ENCODE measurements at places on chromosomes 6 and 20.

DNA sequence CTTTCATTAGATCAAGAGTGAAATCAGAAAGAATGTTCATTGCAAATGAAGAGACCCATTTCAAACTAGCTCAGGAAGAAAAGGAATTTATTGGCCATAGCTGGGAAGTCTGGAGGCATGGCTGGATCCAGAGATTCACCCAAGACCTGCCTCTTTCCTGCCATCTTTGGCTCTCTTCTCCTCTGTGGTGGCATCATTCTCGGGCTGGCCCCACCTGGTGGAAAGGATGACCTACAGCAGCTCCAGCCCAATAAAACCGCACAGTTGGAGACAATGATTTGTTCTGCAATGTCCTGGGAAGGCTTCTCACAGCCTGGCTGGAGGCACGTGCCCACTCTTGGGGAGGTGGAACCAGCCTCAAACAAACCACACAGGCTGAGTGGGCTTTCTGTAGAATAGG is 18.1 kb upstream of the FERMT1 start:
- no peak for DNase-seq

DNA sequence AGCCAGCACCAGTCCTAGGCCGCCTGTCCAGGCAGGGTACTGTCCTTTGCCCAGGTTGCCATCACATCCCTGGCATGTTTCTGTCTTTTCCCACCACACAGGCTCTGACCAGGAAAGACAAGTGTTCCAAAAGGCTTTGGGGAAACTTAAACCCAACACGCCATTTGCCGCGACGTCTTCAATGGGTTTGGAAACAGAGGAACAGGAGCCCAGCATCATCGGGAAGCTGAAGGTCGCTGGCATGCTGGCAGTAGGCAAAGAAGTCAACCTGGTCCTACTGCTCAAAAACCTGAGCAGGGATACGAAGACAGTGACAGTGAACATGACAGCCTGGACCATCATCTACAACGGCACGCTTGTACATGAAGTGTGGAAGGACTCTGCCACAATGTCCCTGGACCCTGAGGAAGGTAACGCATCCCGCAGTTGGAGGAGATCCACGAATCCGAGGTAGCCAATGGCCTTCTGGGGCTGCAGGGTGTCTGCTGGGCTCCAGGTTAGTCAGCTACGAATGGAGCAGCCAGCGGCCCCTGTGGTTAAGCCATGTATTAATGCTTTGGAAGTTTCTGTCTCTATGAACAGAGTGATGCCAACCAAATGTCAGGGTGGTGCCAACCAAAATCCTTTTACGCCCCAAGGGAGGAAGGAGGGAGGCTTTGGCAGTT is 36.2 kb downstream of the TGM3 start:
- DNase-seq, result no peak

- no peak for DNase-seq
Observed at GRCh38 chr6:75149240-75149639, 56.6 kb downstream of the COL12A1 start.

- no peak for DNase-seq
Observed at GRCh38 chr20:56716806-56717205, 87.7 kb downstream of the TFAP2C start.

GRCh38 chr20:34401741-34402455 is 38.8 kb downstream of the ITCH start:
- DNase-seq, result no peak

DNA sequence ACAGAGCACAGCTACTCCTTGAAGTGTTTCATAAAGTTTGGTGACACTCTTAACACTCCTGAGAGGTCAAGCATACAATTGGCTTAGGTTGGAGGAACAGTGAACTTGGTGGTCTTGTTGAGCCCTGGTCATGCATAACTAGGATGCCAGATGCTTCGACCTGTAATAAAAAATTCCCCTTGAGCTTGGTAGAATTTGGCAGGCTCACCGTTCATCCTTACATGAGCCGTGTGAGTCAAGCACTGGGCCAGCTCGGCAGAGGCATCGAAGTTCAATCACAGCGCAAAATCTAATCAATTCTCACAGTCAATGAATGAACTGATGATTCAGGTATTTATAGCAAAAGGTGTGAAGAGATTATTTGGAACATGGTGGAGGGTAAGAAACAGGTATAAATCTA is 33.7 kb downstream of the CYP24A1 start:
- no peak for DNase-seq

DNA sequence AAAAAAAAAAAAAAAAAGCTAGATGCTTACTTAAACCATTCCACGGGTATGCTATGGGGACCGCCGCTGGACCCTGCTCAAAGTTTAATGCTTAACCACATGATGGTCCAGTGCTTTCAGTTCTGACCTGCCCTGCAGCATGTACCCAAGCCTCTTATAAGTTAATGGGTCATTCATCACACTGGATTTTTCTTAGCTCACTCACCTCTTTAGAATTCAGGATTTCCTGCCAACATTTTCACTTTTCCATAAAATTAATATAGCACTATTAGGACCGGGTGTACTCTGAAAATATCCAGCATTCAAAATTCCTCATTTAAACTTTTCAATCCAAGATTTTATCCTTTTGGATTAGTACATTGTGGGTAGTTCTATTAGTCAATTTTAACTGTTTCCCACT is 140.8 kb downstream of the ALDH8A1 start:
- DNase-seq, result no peak

- DNase-seq, result no peak
Observed at GRCh38 chr6:131024565-131024964, 38.5 kb downstream of the EPB41L2 start.

DNA sequence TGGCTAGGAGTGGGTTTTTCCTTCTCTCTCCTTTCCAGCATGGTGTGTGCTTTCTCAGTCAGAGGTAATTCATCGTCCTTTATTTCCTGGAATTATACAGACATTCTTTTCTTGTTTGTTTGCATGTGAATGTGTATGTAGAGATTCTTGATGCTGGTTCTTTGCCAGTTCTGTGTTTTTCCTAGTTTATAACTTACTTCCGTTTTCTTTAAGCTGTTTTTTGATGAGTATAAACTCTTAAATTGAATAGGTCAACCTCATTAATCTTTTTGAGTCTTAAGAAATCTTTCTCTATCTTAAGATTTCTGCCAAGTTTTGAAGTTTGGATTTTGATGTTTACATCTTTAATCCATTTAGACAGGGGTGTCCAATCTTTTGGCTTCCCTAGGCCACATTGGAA is 38.7 kb downstream of the IGF2R start:
- no peak for DNase-seq

DNA sequence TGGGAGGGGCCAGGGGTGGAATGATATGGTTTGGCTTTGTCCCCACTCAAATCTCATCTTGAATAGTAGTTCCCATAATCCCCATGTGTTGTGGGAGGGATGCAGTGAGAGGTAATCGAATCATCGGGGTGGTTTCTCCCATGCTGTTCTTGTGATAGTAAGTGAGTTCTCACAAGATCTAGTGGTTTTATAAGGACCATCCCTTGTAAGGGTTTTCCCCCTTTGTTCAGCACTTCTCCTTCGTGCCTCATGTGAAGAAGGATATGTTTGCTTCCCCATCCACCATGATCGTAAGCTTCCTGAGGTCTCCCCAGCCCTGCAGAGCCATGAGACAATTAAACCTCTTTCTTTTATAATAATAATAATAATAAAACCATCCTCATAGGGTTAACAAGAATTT is 88.8 kb upstream of the PRND start:
- no peak for DNase-seq

- no peak for DNase-seq
Observed at GRCh38 chr6:21666853-21667681, 73.5 kb downstream of the SOX4 start.

DNA sequence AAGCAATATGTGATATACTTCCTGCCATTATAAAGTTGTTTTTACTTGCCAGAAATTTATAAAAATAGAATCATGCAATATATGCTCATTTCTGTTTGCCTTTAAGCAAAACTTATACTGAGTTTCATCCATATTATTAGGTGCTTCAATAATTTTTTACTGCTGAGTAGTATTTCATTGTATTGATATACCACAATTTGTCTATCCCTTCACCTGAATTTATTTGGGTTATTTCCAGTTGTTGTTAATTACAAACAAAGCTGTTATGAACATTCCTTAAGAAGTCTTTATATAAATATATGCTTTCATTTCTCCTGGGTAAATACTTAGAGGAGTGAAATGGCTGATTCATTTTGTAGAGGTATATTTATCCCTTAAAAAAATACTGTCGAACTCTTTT is 864.1 kb downstream of the HACE1 start:
- DNase-seq, result no peak

DNA sequence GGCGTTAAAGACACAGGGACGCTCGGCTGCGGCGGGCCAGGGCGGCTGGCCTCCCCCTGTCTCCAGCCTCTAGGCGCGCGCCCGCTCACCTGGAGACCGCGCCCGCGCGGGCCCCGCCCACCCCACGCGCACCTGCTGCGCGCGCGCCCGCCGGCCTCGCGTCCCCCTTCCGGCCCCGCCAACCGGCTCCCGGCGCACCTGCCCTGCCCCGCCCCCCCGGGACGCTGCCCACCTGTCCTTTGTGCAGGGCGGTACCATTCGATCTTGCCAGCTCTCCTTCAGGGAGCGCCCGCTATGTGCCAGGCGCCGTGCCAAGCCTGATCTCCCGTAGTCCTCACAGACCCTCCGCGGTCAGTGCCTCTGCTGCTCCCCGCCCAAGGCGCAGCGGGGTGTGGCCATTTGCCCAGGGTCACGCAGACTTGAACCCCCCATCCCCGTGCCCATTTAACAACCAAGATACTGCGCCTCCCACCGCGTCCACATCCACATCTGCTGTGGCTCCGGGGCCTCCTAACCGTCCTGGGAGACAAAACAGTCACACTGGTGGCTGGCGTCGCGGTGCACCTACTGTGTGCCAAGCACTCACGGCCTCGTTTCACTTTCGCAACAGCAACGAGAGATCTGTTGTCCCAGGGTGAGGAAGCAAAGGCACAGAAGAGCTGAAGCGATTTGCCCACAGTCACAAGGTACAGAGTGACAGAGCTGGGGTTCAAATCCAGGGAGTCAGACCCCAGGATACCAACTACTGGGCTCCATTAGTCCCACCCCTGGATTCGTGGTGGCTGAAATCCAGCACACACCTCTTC is 48.1 kb downstream of the NOL4L start:
- DNase-seq, result no peak

- DNase-seq, result no peak
Observed at GRCh38 chr6:74764486-74764885, 441.4 kb downstream of the COL12A1 start.

All from stimulated activated CD8-positive, alpha-beta memory T cell treated with anti-CD3 and anti-CD28 coated beads, Interleukin-4, amount 100 ng/mL, for 4 hours (primary cell).